ENCODE measurements at places on chromosomes 6 and 20.

GRCh38 chr20:38674092-38674764 is 50.1 kb upstream of the SLC32A1 start:
- DNase-seq, result no peak

GRCh38 chr6:130069485-130069884 is 51.1 kb downstream of the L3MBTL3 start:
- no peak for DNase-seq

DNA sequence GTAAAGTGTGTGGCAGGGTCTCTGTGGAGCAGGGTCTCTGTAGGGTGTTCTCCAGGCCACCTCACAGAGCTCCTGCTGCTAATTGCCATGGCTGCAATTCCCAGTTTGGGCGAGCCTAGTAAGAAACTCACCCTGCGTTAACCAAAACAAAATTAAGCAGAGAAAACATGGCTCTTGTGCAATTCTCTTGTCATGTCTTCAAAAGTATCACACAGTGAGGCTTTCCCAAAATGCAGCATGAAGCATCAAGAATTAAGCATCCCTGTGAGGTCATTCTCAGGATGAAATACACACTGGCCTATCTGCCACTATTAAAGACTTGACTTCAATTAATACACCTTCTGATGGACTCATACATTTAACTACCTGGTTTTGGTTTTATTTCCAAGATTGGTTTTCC is 72.8 kb downstream of the KIF13A start:
- DNase-seq, result no peak

GRCh38 chr6:170137176-170137891 is 153.5 kb downstream of the DLL1 start:
- DNase-seq, result no peak

- DNase-seq, result no peak
Observed at GRCh38 chr20:45969712-45970634, 2.0 kb downstream of the ZNF335 start.

GRCh38 chr6:89154131-89154530 is 8.3 kb downstream of the PM20D2 start:
- no peak for DNase-seq

DNA sequence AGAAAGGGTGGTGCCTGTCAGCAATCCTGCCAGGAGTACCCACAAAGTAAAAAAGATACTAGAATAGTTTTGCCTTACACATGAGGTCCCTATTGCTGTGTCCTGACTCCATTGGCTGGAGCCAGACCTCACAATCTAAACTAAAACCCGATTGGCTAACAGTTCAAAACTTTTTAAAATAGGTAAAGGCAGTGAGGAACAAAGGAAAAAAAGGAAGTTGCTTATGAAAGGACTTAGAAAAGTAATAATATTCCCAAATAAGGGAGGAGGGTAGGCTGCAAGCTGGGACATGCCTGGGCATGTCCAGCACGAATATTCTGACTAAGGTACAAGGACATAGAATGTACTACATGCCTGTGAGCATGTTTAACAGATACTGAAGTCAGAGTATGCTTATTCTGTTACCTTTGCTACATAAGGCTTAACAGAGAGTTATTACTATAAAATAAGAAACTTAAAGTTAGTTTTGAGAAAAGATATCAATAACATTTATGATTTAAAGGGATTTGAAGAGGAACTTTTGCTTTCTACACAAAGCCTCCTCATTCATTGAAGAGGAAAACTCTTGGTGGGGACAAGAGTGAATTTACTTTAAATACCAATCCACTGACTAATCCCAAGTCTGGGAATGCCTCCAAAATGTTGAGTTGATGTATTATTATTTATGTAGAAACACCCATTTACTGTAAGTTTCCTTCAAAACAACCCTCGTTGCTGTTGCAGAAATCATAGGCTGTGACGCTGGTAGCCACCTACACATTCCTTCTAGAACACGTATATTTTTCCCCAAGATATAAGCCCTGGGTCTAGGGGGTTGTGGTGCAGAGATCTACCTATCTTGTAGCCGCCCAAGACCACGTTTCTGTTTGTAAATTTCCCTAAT is 8.2 kb upstream of the MTHFD1L start:
- no peak for DNase-seq

DNA sequence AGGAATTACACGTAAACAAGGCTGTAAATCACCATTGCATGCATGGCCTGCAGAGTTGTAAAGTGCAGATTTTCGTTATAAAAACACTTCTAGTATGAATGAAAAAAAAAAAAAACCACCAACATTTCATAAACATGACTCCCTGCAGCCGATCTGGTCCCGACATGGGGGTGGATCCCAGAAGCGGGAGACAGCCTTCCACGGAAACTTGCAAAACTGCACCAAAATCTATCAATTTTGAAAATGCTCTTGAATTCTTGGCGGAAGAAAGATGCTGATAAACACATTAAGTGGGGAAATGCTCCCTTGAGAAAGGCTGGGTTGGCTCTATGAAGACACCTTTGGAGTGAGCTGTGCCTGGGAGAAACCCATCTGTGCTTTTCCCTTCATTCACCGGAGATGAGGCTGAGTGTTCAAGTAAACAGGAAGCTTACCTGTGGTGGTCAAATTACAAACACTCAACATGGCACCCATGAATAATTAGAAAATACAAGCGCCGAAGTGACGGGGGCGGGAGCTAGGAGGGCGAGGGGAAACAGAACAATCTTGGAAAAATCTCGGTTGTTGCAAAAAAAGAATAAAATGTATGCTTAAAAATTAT is 845 bp upstream of the ANKRD60 start:
- no peak for DNase-seq

GRCh38 chr6:166830185-166830890 is 126.0 kb downstream of the RNASET2 start:
- no peak for DNase-seq

- DNase-seq, result no peak
Observed at GRCh38 chr6:139920027-139920775, 545.8 kb upstream of the CITED2 start.

DNA sequence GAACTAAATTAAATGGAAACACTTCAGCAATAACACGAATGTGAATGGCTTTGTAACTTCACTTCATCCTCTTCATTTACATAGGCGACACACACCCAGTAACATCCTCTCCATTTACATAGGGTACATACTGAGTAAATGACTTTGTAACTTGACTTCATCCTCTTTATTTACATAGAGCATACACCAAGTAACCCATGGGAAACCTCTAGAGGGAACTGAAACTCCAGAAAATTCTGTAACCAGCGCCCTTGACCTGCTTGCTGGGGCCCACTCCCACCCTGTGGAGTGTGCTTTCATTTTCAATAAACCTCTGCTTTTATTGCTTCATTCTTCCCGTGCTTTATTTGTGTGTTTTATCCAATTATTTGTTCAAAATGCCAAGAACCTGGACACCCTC is 81.6 kb upstream of the OPRM1 start:
- no peak for DNase-seq

- DNase-seq, result no peak
Observed at GRCh38 chr6:50824552-50824951, 5.9 kb downstream of the TFAP2B start.

GRCh38 chr20:10276878-10277580 is 58.4 kb downstream of the SNAP25 start:
- no peak for DNase-seq

GRCh38 chr20:33793011-33793931 is 17.9 kb upstream of the CHMP4B start:
- DNase-seq, result no peak

- DNase-seq, result no peak
Observed at GRCh38 chr6:21157186-21157929, 436.2 kb upstream of the SOX4 start.

GRCh38 chr6:70131528-70131927 is 171.4 kb downstream of the COL9A1 start:
- DNase-seq, result no peak

DNA sequence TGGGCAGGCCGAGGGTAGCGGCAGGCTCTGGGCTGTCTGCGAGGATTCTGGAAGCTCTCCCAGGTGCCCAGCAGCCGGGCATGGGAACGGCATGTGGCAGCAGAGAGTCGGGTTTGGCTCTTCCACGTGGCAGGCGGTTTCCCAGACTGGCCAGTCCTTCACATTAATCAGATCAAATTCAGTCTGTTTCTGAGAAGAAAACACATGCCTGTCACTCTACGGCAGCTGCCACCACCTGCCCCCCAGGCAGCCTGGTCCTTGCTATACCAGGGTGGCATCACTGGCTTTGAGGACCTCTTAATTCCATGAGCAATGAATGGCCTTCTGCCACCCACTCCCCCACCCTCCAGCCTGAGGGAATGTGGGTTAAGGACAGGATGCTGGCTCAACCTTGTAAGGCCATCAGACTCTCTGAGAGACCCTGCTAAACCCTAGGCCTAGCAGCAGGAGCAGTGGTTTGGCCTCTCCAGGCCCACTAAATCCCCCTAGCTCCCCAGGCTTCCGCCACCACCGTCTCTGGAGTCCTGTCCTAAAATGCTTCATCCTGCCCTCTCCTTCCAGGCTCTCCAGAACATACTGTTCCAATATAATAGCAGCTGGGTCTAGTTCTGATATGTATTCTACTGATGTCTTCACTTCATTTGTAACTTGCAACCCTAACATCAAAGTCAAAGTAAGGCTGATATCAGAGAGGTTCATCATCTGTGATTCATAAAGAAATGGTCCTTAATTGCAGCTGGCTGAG is 47.8 kb downstream of the PLCG1 start:
- DNase-seq, result no peak

GRCh38 chr6:41558033-41558807 is 12.0 kb downstream of the FOXP4 start:
- no peak for DNase-seq

GRCh38 chr20:18412221-18412901 is 54.5 kb downstream of the DZANK1 start:
- DNase-seq, result no peak

- DNase-seq, result no peak
Observed at GRCh38 chr6:136123468-136123867, 126.6 kb downstream of the MTFR2 start.

- DNase-seq, result no peak
Observed at GRCh38 chr6:140002396-140003022, 628.1 kb upstream of the CITED2 start.

DNA sequence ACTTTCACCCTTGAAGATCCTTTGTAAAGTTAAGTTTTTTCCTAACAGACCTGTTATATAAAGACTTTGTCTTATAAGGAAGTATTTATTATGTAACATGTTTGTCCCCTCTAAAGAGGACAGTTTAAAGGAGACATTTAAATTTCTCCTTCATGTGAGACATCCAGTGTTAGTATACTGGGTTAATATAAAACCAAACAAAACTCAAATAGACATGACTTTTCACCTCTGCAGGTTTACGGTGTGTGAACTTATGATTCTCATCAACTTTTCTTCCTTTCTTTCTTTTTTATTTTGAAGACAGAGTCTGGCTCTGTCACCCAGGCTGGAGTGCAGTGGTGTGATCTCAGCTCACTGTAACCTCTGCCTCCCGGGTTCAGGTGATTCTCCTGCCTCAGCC is 17.4 kb upstream of the MPC1 start:
- DNase-seq, result no peak

DNA sequence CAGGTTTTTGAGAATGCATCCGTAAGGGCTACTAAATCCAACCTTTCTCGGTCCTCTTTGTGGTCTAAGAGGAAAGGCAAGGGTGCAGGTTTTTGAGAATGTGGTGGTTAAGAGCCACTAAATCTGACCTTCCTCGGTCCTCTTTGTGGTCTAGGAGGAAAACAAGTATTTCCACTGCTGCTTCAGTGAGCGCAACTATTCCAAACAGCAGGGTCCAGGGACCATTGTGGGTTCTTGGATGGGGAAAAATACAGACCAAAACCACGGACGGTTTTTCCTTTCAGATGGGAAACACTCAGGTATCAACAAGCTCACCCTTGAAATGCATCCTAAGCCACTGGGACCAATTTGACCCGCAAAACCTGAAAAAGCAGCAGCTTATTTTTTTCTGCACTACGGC is 21.9 kb downstream of the BTBD9 start:
- DNase-seq, result no peak

DNA sequence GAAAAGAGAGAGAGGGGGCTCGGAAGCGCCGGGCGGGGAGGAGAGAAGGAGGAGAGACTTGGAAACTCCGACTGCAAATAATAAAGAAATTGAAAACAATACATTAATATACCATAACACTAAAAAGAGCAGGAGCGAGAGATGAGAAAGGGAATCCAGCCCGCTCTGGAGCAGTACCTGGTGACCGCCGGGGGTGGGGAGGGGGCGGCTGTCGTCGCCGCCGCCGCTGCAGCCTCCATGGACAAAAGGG is 338 bp downstream of the E2F3 start:
- no peak for DNase-seq

DNA sequence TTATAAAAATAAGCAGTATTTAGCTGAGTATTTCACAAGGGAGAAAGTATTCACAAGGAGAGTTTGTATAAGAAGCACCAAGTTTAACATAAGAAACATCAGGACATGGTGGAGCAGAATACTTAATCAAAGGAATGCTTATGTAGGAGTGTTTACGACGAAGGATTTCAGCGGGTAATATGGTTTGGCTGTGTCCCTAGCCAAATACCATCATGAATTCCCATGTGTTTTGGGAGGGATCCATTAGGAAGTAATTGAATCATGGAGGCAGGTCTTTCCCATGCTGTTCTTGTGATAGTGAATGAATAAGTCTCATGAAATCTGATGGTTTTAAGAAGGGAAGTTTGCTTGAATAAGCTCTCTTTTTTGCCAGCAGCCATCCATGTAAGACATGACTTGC is 1099.1 kb upstream of the ADGRB3 start:
- DNase-seq, result no peak

GRCh38 chr6:108574457-108575141 is 13.9 kb downstream of the FOXO3 start:
- no peak for DNase-seq

GRCh38 chr20:54573838-54574237 is 98.4 kb downstream of the DOK5 start:
- no peak for DNase-seq

- no peak for DNase-seq
Observed at GRCh38 chr6:20402342-20403069, 827 bp downstream of the E2F3 start.

DNA sequence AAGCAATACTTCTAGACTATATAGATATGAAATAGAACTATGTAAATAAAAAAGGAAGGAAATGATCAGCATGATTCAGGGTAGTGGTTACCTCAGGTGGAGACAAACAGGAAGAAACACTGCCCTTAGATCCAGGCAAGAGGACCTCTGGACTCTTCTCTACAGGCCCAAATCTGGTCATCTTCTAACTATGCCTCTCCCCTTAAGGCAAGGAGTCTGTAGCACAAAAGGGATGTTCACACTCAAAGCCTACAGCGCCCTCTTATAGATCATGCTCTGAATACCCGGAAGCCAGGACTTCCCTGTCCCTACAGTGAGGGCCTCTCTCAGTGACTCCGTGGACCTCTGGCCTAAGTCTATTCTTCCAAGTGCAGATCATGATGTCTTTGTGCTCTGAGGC is 30.4 kb upstream of the HIVEP2 start:
- DNase-seq, result no peak

GRCh38 chr20:25551413-25552215 is 33.7 kb downstream of the NINL start:
- DNase-seq, result no peak

- no peak for DNase-seq
Observed at GRCh38 chr6:52251113-52251512, 6.8 kb upstream of the IL17F start.

DNA sequence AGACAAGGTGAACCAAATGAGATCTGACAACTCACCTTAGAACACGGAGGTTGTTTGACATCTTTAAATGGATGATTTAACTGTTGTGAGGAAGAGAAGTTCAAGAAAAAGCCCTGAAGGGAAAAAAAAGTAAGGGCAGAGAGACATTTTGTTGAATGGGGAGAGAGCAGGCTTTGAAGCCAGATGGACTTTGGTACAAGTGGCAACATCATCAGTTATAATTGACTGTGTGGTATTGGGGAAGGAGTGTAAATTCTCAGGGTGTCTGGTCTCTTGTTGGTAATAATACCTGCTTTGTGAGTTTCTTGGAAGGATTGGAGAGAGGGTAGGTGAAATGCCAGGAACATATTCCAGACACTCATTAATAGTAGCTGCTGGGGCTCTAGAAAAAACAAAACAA is 21.6 kb downstream of the OGFRL1 start:
- no peak for DNase-seq

Data from thoracic aorta (tissue), 2 donors.